Endothelial cell (in vitro differentiated cells): ENCODE measurements at places on chromosomes 6 and 20.

DNA sequence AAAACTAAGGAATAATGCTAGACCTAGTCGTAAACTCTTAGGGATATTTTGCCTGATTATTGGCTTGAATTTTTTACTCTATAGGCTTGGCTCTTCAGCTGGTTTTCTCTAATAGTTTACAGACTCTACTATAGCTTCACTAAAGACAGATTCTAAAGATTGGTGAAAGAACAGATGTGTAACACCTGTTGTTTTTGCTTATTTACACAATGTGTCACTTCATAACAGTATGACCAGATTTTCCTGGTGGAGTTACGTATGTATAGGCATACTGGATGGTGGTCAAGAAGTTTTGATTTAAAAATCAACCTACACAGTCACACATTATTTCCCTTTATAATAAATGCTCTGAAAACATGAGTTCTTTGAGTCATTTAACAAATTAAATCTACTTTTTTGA is 4.8 kb downstream of the COL19A1 start:
- no peak for DNase-seq

DNA sequence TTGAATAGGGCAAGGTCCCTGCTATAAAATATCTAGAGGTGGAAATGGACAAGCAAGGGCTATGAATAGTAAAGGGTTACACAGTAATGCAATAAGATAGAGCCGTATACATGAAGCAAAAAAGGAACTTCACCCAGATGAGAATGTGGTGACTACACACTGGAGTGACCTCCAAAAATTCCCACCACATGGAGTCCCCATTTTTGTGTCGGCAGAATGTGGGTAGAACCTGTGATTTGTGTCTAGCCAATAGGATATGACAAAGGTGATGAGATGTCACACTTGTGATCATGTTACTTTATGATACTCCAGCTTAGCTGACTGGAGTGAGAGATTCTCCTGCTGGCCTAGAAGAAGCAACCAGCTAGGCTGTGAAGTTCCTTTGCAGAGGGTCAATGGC is 96.8 kb downstream of the SYNE1 start:
- DNase-seq = no peak

DNA sequence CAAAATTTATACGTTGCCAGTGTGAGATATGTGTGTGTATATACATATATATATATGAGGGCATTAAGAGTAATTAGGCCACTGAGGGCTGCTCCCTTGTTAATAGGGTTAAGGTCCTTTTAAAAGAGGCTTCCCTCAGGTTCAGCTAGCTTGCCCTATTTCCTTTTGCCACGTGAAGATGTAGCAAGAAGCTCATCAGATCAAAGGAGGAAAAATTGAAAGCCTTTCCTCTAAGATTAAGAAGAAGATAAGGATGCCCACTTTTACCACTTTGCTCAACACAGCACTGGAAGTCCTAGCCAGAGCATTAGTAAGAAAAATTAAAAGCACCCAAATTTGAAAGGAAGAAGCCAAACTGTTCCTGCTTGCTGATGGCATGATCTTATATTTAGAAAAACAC is 33.2 kb upstream of the ISM1 start:
- DNase-seq = no peak

DNA sequence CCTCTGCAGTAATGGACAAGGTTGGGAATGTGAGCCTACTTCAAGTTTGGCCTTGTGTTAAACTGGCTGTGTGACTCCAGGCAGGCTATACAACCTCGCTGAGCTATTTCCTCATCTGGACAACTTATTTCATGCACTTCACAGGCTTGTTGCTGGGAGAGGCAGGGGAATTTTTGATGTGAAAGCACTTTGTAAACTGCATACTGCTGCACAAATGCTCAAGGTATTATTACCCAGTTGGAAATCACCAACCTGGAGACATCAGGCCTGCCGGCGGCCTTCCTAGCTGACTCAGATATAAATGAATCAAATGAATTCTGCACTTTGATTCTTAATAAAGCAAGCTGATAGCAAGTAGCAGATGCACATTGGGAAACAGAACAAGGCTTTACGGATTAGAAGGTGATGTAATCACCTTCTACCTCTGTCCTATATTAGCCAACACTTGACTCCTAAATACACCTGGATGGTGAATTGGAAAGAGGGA is 10.1 kb downstream of the JARID2 start:
- no peak for DNase-seq

DNA sequence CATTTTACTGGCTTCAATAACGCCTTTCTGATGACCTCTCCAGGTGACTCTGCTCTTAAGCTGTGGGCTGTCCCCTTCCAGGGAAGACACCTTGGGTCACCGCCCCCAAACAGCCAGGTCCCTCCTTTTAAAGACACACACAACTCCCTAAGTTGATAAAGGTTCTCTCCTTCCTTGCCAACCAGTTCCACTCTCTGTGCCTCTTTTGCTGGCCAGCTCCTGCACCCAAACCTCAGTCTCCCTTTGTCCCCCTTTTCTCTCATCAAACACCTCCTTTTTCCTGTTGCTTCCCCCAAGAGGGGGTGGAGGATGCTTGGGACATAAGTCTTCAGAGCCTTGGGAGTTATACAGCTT is 1.0 kb downstream of the NCOA6 start:
- peak; percentile 22 for DNase-seq

GRCh38 chr20:10978713-10979112 is 304.9 kb upstream of the JAG1 start:
- DNase-seq = no peak

DNA sequence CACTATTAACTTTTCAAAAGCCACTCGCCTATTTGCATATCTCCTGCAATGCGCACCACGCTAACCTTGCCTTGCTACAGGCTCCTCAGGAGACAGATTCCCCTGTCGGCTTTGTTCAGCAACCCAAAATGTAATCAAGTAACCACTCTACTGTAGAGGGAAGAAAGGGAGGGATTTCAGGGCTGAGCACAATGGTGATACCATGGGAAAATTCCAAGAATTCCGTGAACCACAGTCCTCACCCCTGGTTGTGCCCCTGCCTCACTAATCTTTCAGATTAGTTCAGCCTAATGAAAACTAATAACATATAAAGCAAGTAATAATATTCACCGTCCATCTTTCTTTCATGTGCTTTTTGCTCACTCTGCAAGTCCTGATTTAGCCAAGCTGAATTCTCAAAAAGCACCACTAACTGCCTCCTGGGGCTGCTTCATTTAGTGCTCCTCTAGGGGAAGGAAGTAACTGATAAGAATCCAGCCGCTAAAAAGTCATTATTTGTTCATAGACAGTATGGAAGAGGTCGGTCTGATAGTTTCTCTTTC is 6.6 kb downstream of the CITED2 start:
- DNase-seq = no peak

GRCh38 chr20:42095221-42095620 is 477.0 kb upstream of the CHD6 start:
- no peak for DNase-seq

- no peak for DNase-seq
Measured at GRCh38 chr6:15735567-15736265, 72.9 kb upstream of the DTNBP1 start.

DNA sequence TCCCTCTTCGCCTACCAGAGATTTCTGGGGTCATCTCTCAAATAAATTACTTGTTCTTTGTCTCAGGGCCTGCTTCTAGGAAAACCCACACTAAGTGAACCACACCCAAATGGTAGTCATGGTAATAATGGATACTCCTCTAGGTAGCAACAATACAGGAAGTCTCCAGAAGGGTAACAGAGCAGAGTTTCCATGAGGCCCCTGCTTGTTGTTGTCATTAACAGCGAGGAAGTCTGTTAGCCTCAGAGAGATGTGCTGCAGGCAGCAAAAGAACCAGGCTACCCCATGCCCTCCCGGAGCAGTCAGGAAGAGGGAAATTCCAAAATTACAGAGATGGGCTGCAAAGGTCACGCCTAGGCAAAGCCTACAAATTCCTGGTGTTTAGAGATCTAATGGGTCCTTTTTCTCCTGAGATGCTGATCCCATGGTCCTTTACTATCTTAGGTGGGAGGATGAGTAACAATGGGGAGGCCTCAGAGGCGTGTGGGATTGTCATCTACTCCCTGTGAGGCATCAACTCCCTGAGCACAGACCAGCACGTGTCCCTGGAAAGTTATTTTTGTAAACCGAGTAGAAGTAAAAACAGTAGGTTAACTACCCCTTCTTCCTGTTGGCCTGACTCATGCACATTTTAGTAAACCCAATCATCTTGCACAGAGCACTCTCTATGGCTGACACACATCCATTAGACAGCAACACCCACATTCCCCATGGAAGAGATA is 10.1 kb downstream of the ISM1 start:
- peak; percentile 12 for DNase-seq

GRCh38 chr20:21571841-21572690 is 58.2 kb upstream of the NKX2-2 start:
- no peak for DNase-seq

- no peak for DNase-seq
Measured at GRCh38 chr6:110999634-111000270, 17.9 kb downstream of the RPF2 start.

- no peak for DNase-seq
Measured at GRCh38 chr6:120214088-120214499, 864.5 kb upstream of the MAN1A1 start.

- DNase-seq = no peak
Measured at GRCh38 chr6:44075647-44076355, 51.5 kb downstream of the MRPL14 start.

DNA sequence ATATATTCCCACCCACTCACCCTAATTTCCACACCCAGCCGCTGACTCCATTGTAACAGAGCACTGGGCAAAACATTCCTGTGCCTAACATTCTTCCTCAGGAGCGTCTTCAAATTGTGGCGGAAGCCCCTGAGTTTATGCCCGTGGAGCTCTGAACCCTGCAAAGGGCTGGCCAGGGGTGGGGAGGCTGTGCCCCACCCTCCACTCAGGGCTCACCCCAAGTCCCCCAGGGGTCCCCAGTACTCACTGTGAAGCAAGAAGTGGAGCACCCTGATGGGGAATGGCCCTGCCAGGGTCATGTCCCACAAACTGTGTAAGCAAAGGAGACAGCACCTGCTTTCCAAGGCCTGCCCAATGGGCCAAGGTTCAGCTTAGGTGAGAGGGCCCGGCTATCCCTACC is 303.2 kb downstream of the PREX1 start:
- DNase-seq = no peak

GRCh38 chr6:7900621-7901020 is 10.0 kb downstream of the TXNDC5 start:
- no peak for DNase-seq

DNA sequence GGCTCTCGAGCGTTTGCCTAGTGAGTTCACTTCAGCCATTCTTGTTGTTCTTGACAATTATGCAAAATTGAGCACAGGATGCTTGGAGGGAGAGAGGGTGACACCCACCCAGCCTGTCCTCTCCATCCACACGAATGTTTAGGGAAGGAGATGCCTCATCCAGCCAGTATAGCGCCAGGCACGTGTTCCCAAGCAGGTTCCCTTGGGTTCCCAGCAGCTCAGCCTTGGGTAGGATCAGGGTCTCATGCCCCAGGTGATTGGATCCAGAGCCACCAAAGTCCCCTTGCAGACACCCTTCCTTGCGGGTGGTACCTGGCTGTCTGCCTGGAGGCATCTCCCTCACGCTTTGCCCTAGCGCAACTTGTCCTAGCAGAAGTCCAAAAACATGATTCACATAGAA is 394.9 kb downstream of the CDH4 start:
- no peak for DNase-seq

- no peak for DNase-seq
Measured at GRCh38 chr6:111207141-111207858, 120.0 kb downstream of the SLC16A10 start.

DNA sequence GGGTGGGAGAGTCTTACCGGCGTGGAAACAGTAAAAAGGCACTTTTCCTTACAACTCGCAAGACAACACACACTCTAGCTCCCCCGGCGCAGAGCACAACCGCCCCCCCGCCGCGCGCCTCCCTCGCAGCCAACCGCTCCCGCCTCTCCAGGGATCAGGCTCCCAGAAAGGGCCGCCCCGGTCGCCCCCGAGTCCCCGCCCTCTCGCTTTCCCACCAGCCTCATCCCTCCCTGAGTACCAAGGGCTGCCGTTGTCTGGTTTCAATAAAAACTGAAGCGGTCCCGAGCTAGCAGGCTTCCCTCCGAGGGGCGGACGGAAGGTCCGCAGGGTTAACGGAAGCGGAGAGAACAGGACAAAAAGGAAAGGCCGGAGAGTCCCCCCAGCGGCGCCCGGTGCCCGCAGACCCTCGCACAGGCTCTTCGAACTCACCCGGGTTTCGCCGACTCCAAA is 804 bp downstream of the ELOVL5 start:
- peak; percentile 63 for DNase-seq

DNA sequence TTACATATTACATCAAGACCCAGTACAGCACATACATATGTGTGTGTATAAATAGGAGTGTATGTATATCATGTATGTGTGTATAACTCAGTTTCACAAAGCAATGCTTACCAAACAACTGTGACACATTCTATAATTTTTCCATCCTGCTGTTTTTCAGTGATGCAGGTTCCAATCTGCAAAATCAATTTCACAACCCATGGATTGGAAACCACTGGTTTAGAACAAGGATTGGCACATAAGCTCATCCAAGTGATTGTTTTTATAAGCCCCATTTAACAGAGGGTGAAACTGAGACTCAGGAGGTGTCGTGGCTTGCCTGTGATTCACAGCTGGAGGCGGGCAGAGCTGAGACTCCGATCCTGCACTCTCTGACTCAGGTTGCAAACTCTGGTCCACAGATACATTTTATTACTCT is 158.2 kb downstream of the ZMYND8 start:
- DNase-seq = no peak

GRCh38 chr6:116265041-116265829 is 11.4 kb upstream of the TSPYL4 start:
- no peak for DNase-seq

GRCh38 chr6:5667737-5668136 is 339.0 kb downstream of the NRN1 start:
- DNase-seq = no peak

GRCh38 chr6:150408842-150409241 is 40.0 kb downstream of the IYD start:
- no peak for DNase-seq

GRCh38 chr6:168192901-168193815 is 114.1 kb upstream of the FRMD1 start:
- no peak for DNase-seq

DNA sequence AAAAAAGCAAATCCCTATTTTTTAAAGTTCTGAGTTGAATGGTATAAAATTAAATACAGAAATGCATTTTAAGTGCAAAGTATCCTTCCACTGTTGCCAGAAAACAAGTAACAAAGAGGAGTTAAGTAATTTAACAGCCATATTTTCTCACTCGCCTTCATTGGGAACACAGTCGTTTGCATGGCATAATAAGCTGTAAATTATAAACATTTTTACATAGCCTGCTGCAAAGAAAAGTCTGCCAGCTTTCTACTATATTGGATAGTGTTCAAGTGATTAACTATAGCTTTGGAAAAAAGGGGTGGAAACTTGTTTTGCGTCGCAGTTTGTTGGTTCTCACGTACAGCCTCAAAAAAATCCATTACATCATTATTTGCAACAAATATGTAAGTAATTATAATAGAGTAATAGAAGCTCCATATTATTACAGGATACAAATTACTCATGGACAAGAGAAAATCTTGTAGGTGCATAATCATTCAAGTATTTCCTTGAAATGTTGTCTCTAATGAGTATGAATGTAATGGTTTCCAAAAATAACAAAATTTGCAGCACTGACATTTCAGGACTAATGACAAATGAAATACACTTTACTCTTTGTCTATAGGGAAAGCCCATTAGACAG is 139.3 kb downstream of the PDSS2 start:
- DNase-seq = no peak

- DNase-seq = peak; percentile 4
Measured at GRCh38 chr20:39429726-39430125, 467.6 kb downstream of the DHX35 start.

- DNase-seq = no peak
Measured at GRCh38 chr6:2632368-2632767, 118.4 kb downstream of the MYLK4 start.

GRCh38 chr6:167851370-167851952 is 24.8 kb downstream of the AFDN start:
- no peak for DNase-seq
